ENCODE measurements at places on chromosomes 11 and 22.
A peak's percentile ranks its signal among the peaks of the same experiment; 100 is the strongest.

- no peak for DNase-seq
These were observed 176.0 kb downstream of the METTL15 start for GRCh38 chr11:28284196-28284595.

- DNase-seq, result no peak
These were observed 667.3 kb downstream of the OPCML start for GRCh38 chr11:132864811-132865576.

DNA sequence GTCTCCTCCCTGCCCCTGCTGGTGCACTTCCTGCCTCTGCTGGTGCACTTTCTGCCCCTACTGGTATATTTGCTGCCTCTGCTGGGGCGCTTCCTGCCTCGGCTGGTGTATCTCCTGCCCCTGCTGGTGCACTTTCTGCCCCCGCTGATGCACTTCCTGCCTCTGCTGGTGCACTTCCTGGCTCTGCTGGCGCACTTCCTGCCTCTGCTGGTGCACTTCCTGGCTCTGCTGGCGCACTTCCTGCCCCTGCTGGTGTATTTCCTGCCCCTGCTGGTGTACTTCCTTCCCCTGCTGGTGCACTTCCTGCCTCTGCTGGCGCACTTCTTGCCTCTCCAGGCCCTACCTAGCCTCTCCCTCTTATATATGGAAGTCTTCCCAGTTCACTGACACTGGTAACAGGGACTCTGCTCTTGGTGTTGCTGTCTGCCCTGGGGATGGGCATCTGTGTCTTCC is 10.1 kb downstream of the MTFP1 start:
- peak; percentile 53 for DNase-seq

DNA sequence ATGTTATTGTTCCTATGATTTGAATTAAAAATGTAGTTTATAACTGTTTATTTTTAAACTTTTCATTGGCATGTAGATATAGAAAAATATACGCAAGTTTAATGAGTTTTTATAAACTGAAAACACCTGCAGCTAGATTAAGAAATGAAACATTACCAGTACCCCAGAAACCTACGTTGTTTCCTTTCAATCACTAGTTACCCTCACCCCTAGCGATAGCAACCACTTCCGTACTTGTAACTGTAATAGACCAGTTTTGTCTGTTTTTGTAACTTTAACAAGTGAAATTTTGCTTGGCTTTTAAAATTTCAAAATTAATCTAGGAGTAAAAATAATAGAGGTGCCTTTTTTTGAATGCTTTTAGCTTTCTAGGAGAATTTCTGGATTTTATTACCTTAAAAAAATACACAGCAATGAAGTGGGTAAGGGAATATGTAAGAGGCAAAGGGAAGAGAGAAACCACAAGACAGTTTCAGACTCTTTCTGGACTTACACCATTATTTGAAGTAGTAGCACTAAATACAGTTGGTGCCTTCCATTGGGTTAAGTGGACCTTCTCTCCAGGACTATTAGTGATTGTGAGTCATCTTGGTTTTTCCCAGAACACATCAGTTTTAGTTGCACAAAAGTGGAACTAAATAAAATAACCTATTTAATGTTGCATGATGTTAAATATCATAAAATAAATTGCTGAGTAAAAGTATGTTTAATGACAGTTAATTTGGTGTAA is 18.7 kb upstream of the NAT10 start:
- no peak for DNase-seq

DNA sequence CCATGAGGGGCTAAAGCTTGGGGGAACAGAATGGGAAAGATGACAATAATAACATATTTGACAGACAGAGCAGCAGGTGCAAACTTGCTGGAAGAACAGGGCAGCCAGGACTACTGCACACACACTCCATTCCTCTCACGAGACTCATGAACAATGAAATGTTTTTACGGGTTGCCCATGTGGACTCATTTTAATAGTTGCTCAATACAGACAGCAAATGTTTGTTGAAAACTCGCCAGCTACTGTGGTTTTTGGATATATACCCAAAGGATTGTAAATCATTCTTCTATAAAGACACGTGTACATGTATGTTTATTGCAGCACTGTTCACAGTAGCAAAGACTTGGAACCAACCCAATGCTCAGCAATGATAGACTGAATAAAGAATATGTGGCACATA is 10.3 kb downstream of the SYT13 start:
- no peak for DNase-seq

GRCh38 chr22:33919391-33920196 is 682 bp downstream of the LARGE1 start:
- no peak for DNase-seq

GRCh38 chr11:6617315-6617781 is 1.9 kb downstream of the TPP1 start:
- no peak for DNase-seq

DNA sequence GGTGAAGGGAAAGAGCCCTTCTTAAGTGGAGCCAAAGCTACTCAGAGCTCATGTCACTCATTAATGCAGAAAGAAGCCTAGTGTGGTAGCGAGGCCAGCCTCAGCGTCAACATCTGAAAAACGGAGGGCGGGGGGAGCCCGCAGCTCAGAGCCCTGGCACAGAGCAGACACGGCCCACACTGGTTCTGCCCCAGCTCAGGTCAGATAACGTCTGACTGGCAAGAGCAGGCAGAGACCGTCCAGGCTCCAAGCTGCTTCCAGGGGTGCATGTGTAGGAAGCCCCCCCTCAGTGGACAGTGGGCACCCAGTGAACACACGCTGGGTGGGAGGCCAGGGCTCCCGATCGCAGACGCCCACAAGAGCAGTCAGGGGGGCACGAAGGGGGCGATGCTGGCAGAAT is 100.8 kb downstream of the SHANK2 start:
- DNase-seq, result no peak

DNA sequence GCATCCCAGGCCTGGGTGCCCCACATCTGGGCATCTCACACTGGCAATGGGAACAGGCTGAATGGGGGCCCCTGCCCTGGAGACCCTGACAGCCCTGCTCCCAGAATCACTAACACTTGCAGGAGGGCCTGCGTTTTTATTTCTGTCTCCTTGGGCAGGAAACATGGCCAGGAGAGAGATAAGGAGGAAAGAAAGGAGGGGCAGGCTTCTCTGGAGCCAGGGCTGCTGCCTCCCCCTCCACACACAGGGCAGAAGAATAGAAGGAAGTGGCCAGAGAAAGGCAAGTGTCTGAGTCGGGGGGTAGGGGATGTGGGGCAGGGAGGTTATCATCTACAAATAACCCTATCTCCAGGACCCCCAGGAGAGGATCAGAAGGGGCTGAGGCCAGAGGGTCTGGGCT is 25.5 kb upstream of the TSPAN18 start:
- DNase-seq, result no peak

- no peak for DNase-seq
These were observed 12.0 kb upstream of the EFCAB6 start for GRCh38 chr22:43823911-43824665.

GRCh38 chr11:134506046-134506445 is 94.0 kb upstream of the B3GAT1 start:
- no peak for DNase-seq

- DNase-seq, result no peak
These were observed 237.5 kb upstream of the CCDC90B start for GRCh38 chr11:83523676-83524075.

DNA sequence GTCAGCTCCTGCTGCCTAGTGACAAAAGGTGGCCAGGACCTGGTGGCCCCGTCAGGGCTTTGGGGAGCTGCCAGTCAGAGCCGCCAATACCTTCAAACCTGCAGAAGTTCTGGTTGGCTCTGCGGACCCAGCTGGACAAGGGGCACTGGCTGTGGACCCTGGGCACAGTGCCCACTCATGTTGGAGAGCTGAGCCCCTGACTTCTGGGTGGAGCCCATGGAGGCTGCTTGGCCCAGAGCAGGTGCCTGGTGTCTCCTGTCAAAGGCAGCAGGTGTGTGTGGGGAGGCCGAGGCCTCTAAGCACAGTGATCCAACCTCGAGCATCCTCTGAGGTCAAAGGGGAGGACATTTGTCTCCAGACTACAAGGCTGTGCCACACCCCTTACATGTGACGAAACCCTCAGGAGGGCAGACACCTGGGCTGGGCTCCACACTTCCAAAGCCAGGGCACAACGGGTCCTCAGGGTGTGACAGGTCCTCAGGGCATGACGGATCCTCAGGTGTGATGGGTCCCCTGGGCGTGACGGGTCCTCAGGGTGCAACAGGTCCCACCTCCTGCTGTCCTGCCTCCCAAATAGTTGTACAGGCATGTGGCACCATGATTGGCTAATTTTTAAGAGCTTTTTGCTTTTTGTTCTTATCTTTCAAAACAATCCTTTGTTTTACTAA is 37.0 kb downstream of the MUC2 start:
- DNase-seq, result no peak

DNA sequence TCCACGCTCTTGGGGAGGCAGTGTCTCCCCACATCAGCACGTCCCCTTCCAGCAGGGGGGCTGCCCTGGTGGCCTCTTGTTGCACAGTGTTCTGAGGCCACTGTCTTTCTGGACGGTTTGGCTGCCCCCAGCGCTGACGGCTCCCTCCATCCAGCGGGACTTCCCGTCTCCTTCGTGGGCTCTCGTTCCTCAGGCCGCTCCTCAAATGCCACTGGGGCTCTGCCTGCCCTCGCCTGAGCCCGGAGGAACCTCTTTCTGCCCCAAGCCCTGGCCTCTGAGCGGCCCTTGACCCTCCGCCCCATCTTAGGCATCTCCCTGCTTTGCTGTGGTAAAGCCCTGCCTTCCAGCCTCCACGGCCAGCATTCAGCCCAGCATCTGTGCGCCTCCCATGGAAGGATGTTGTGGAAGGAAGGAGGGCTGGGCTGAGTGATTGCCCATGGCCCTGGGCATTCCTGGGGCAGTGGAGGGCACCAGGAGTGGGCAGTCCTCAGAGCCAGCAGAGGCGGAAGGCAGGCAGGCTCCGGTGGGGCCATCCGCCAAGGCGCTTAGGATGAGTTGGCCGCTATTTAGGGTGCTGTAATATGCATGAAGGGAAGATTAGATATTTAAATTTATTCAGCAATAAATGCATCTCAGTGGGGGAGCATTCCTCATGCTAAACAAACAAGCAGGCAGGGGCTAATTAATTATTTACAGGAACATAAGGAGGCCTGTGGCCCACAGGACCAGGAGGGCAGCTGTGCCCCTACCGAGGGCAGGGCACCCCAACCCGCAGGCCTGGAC is 17.8 kb downstream of the OTUB1 start:
- no peak for DNase-seq

- no peak for DNase-seq
These were observed 8.5 kb downstream of the SPON1 start for GRCh38 chr11:13970986-13971385.

DNA sequence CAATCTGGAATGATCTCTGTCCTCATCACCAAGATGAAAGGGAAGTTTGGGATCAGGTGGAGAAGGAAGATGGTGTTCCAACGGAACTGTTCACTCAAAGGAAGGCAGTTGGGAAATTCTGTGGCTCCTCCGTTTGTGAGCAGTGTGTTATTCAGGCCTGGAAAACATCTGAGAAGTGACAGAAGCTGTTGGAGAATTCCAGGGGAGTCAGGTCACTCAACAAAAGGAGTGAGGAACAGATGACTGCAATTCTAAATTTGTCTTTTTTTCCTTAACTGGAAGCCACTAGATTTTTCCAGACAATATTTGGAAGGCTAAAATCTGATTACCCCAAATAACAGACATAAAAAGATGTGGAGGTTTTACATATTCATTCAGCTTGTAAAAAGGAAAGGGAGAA is 107.8 kb downstream of the CD44 start:
- no peak for DNase-seq

- DNase-seq, result no peak
These were observed 303.1 kb upstream of the MPPED2 start for GRCh38 chr11:30889143-30889794.

GRCh38 chr22:49398646-49399045 is 429.0 kb downstream of the BRD1 start:
- DNase-seq, result no peak

DNA sequence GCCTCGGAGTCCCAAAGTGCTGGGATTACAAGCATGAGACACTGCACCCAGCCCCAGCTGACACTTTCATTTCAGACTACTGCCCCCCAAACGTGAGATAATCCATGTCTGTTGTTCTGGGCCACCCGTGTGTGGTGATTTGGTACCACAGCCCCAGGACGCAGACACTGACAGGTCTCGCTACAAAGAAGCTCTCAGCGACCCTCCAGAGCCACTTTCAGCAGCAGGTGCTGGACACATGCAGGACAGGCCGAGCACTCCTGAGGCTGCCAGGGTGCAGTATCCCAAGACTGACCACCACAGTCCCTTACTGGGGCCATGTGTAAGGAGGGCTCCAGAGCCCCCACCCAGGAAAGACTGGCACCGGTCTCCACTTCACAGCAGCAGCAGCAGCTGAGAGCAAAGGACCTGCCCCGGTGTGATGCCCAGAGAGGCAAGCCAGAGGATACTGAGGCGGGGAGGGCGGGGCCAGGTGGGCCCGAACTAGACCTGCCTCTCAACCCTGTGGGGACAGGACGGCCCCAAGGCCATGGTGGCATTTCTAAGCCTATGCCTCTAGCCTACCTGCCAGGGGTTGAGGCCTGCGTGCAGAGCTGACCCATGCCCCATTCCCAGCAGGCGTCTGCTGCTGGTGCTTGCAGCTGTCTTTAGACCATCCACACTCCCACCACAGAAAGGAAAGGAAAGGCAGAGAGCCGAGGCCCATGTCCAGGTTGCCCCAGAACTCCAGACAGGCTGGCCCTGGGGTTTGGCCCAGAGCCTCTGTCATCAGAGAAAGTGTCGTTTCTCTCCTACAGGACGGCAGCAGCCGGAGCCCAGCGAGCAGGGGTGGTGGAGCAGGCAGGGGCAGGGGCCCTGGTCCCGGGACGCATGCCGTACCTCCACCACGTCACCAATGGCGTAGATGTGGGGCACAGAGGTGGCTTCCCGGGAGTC is 28.0 kb upstream of the GNB1L start:
- DNase-seq, result no peak

- no peak for DNase-seq
These were observed 97.0 kb upstream of the DRD2 start for GRCh38 chr11:113572136-113572735.

- DNase-seq, result no peak
These were observed 47.3 kb downstream of the NXPE2 start for GRCh38 chr11:114725623-114726022.

DNA sequence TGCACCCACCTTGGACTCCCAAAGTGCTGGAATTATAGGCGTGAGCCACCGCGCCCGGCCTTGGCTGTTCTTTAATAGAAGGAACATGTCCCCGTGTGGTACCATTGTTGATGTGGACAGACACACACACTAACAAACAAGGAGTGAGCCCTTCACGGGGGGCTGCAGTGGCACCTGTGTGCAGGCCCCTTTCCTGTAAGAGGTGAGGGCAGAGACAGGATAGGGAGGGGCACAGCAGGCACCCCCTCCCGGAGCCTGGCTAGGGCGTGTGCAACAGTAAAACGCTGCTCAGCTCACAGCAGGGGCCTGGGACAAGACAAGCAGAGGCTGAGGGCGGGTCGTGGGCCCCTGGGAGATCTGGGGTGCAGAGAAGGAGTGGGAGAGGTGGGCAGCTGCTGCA is 37.8 kb downstream of the GRIK4 start:
- DNase-seq, result no peak

DNA sequence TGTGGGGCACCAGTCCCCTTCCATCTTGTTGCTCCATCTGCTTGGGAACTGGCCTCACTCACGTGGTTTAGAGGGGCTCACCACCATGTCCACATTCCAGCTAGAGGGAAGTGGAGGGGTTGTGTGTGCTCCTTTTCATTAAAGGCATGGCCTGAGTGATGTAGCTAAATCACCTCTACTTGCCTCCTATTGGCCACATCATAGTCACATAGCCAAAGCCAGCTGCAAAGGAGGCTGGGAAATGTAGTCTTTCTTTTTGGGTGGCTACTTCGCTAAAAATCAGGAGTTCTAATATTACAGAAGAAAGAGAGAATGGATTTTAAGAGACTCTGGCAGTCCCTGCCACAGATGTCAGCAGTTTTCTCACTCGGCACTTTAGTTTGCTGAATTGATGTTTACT is 63.0 kb upstream of the ALX4 start:
- no peak for DNase-seq
